ENCODE measurements at places on chromosomes 12 and 14.

GRCh38 chr12:49297695-49298060, 2.7 kb downstream of the PRPH start:
- no peak for DNase-seq

DNA sequence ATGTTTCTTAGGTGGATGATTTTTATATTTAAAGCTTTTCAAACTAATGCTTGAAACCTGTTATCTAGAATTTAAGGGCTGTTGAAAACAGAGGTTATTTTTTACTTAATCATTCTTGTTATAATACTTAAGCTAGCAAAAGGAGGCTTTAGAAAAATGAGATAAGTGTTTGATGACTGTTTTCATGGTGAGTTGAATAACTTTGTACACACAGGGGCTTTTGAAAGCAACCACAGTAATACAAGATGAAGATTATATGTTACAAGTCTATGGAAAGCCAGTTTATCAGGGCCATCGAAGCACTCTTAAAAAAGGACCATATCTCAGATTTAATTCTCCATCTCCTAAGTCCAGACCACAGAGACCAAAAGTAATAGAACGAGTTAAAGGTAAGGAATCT, 33.3 kb downstream of the KIAA0586 start:
- DNase-seq = no peak

- DNase-seq = peak; percentile 40
Observed at GRCh38 chr12:67991158-67991557, 1.9 kb downstream of the IFNG-AS1 start.

GRCh38 chr12:121060149-121061001, 21.3 kb upstream of the OASL start:
- peak; percentile 64 for DNase-seq

DNA sequence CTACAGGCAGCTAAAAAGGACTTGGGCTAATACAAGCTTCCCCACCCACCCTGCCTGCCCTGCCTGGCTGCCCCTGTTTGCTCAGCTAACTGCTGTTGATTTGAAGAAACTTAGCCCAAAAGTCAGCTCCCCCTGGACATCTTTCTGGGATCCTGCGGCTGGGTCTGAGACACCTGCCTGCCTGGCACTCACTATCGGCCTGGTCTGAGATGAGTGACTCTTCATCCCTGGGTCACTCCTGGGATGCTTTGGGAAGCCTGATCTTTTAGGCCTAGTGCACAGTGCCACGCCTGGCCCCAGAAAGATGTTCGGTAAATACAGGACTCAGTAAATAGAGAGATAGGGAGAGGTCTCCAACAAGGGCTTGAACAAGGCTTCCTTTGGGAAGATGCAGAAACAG, 211.3 kb upstream of the DIO3 start:
- DNase-seq = no peak

DNA sequence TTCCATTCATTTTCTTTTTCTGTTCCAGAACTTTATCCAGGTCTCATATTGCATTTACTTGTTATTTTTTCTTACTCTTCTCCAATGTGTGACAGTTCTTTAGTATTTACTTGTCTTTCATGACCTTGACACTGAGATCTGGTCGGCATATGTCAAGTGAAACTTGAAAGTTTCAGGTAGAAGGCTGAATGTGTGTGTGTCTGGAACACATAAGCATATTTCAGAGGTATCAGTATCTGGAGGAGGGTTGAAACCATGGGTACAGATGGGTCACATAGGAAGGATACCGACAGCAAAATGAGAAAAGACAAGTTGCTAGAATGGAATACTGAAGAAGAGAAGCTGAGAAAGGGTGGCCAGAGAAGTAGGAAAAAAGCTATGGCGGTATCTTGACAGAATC, 22.5 kb upstream of the PTGDR start:
- DNase-seq = no peak

DNA sequence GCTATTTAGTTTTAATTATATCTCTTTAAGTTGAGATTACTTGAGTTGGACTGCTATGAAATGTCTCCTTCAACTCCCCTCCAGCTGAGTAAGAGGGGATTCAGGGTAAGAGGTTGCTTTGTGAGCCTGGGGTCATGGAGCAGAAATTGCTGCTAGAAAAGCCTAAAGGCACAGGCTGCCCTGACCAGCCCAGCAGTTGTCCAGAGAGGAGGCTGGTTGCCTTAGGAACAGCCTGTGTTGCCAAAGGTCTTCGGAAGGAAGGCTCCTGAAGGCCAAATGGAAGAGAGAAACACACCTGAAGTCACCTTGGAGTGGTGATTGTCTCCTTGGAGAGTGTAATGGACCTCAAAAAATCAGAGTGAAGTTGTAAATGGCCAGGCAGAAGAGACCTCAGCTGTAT, 235.5 kb upstream of the PDE3A start:
- DNase-seq = no peak
